Epithelial cell of esophagus (primary cell): ENCODE measurements at places on chromosomes 12 and 14.

- peak; percentile 70 for DNase-seq
Measured at GRCh38 chr12:110102255-110102654, 21.9 kb upstream of the IFT81 start.

DNA sequence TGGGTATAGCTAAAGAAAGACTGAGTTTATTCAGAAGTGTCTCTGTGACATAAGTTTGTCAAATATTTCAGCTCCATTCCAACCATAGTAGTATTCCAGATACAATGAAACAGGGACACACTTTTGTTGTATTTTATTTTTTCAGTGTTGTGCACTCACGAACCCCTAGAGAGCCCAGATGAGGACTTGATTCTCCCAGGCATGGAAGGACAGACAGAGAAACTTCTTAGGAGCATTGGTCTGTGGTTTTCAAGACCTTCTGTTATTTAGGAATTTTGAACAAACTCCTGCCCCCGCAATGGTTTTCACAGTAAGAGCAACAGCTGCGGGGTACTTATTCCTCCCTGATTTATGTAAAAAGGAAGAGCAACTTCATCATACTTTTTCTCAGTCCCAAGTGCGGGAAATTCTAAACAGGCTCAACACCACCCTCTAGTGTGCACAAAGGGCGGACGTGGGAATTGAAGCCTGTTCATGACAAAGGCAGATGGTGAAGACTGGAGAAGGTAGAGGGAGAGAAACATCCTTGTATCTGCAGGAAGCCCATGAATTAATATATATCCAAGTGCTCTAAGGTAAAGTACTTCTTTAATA, 147.6 kb downstream of the PAH start:
- peak; percentile 51 for DNase-seq

DNA sequence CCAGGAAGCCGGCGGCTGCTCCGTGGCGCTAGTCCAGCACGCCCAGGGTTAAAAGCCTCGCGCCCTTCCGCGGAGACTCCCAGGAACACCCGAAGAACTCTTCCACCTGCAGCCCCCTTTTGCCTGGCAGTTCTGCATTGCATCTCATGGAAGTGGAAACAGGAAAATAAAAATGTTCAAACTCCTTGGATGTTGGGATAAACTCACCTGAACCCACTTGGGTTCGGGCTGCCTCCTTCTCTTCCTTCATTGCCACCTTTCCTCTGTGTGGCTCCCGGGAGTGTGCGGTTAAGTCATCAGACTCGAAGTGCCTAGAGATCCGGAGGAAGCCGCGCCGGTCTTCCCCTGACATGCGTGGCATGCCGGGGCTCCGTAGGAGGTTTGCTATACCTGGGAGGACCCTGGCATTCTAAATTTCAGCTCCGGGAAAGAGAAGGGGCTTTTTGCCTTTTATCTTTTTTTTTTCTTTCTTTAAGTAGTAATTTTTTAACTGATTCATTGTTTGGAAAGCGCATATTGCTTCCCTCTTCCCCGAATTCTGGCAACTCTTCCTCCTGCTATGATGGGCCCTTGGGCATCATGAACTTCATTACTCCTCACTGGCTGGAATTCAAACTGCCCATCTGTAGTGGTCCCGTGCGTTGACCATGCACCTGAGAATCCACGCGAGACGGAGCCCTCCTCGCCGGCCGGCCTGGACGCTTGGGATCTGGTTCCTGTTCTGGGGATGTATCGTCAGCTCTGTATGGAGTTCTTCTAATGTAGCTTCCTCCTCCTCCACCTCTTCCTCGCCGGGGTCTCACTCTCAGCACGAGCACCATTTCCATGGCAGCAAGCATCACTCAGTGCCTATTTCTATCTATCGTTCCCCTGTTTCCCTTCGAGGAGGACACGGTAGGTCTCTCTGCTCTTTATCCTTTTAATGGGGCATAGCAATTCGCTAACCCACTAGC, 931.4 kb downstream of the DIO2 start:
- DNase-seq = peak; percentile 9

DNA sequence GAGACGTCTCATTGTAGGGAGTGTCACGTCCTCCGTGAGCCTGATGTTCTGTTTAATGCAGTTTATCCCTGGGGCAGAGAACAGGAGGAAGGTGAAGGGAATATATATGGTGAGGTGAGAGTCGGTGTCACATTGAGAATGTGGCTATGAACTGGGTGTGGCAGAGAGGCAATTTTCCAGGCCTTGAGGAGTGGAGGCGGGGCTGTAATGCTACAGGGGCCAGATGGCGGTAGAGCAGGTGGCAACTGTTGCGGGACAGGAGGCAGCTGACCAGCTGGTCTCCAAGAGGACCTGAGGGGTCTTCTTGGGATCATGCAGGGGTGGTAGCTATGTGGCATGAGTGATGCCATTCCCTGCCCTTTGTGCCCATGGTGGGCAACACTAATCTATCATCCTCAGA, 59.6 kb downstream of the CACNA1C start:
- no peak for DNase-seq

DNA sequence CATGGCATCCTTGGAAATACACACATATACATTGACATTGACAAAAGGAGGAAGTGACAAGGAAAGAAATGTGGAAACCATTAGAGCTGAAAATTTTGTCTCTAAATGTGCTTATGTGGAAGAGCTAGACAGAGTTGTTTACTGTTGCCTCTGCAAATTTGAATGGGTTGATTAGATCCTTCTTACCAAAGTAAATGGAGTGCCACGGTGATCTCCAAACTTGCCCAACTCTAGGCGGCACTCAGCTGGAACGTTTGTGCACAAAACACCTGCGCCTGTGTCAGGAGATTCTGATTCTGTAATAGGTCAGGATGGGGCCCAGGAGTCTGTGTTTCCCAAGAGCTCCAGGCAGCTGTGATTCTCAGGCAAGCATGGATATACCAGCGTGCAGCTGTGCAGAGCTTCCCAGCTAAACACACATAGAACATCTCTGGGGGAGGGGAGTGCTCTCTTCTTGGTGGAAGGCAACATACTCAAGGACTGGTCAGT, 77.8 kb upstream of the BDKRB2 start:
- DNase-seq = no peak
